Endodermal cell (in vitro differentiated cells): ENCODE measurements at places on chromosomes 7 and 10.

GRCh38 chr7:27438881-27439589, 196.4 kb downstream of the EVX1 start:
- no peak for DNase-seq

- no peak for DNase-seq
These were observed 187.6 kb upstream of the NEBL start for GRCh38 chr10:21084700-21085099.

DNA sequence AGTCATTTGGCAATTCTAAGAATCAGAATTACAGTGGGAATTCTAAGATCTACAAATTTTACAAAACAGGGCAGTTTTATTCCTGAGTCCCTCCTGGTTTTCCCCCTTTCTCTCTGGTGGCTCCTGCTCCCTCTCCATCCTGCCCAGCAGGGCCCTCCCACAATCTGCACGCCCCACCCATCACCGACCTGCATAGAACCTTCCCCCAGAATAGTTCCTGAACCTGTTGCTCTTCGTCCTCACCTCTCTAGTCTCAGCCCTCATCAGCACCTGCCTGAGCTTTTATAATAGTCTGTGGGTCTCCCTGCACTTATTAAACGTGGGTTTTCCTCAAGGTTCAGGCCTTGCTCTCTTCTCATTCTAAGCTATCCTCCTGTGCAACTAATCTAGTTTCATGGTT, 49.1 kb upstream of the MNX1 start:
- peak; percentile 12 for DNase-seq

- peak; percentile 20 for DNase-seq
These were observed 38.7 kb downstream of the GNA12 start for GRCh38 chr7:2805213-2805944.

GRCh38 chr7:30162622-30163124, 27.9 kb downstream of the MTURN start:
- DNase-seq = no peak

DNA sequence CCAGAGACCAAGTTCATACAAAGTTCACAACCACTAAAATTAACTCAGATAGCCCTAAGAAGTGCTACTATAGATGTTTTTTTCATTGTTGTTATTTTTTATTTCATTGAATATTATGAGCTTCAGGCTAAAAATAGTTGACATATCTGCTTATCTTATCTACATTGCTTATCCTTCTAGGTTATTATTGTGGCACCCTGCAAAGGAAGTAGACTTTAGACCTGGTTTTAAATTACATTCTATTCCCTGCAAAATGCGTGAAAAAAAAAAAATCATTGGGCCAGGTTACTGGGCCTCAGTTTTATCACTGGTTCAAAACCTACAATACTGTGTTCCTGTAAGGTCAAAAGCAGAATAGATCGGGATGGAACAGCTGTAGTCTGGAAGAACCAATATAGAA, 811.0 kb downstream of the GRM8 start:
- no peak for DNase-seq
